ENCODE measurements at places on chromosomes 11 and 22.
A peak's percentile ranks its signal among the peaks of the same experiment; 100 is the strongest.

- no peak for DNase-seq
Observed at GRCh38 chr11:7604331-7604955, 68.9 kb downstream of the CYB5R2 start.

DNA sequence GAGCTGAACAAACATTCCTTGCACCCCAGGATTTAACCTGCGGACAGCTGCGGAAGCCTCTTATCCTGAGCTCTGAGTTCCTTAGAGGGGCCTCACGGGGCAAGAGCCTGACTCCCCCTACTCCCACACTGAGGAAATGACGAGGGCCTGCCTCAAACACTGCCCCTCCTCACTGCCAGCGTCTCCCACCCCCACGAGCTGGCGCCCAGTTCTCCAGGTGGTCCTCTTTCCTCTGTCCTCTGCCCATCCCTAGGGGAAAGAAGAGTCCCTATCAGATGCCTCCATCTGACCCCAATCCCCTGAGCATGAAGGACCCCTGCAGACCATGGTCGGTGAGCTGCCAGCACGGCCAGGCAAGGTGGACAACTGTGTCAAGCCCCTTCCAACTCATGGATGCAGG, 14.3 kb downstream of the CHST1 start:
- no peak for DNase-seq

DNA sequence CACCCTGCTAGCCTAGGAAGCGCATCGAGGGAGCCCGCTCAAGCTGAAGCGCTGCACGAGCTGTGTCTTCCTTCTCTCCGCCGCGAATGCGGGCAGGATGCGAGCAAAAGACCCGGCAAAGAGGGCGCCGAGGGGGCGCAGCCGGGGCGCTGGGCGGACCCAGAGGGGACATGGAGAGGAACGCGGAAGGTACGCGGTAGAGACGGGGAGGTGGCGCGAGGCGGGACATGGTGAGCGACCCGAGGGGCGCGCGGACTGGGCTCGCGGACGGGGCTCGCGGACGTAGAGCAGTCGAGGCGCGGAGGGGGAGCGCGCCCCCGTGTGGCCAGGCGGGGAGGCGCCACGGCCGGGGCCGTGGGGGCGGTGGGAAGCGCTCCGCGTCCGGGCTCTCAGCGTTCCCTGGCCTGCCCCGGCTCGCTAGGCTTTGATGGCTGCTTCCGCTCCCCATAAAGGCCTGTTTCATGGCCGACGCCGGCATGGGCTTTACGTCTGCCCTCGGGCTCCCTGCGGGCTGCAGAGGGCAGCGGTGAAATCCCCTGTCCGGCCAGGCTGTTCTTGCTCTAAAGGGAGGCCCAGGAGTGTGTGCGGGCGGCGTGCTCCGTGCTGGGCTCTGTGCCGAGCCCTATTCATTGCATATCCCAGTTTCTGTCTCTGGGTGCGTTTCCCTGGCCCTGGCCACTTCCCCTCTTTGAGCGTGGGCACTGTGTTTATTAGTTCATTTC, 31.2 kb upstream of the TRIM29 start:
- DNase-seq = peak; percentile 33

DNA sequence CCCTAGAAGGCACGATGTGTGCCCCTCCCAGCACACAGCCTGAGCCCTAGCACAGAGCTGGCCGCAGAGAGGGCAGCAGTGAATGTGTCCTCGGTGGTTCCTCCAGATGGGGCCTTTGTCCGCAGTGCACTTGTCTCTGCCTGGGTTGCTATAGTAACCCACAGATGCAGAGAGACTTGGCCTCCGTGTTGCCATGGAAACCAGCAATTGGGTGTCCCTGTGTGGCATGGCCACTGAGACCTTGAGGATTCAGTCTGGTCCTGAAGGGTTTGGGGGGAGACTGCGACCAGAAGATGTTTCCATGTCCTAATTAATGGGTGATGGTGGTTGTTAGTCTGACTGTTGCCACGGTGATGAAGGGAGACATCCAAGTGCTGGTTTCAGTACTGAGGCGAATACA, 42.6 kb upstream of the TUB start:
- DNase-seq = no peak

- no peak for DNase-seq
Observed at GRCh38 chr11:13680501-13681264, 12.2 kb downstream of the FAR1 start.

DNA sequence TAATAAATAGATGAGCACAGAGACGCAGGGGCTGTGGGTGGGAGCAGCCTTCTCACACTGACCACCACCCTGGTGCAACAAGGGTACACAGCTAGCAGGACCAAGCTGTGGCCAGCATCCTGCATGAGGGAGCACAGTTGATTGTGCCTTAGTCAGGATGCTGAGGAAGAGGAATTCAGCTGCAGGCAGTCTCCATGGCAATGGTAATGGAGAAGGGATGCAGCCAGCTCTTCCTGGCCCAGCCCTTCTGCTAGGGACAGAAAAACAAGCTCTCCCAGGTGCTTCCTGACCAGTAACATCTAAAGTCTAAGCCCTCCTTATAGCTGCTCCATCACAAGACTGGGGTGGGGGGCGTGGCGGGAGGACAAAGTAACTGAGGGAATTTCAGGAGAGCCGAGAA, 363.5 kb downstream of the BUD13 start:
- no peak for DNase-seq

DNA sequence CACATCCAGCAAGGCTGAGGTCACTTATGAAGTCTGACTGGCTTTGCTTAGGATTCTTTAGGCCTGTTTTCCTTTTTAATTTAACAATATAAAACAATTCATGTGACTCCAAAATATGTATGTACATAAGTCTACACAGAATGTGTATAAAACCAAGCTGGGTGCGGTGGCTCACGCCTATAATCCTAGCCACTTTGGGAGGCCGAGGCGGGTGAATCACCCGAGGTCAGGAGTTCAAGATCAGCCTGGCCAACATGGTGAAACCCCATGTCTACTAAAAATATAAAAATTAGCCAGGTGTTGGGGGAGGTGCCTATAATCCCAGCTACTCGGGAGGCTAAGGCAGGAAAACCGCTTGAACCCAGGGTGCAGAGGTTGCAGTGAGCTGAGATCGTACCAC, 83.1 kb downstream of the SHANK2 start:
- DNase-seq = no peak

DNA sequence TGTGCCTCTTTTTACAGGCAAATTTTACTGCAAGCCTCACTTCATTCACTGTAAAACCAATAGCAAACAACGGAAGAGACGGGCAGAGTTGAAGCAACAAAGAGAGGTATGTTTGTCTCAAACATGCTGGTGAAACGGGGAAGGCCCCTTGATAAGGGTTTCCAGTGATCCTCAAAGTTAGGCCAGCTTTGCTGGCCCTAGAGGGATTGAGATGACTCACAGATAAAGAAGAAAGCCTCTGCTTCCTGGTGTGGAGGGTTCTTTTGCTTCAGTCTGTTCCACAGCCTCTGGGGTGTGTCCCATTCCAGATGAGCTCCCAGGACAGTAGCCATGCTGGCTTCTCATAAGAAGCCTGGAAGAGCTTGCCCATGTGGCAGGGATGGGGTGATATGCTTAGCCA, 118.9 kb upstream of the PARVA start:
- no peak for DNase-seq

DNA sequence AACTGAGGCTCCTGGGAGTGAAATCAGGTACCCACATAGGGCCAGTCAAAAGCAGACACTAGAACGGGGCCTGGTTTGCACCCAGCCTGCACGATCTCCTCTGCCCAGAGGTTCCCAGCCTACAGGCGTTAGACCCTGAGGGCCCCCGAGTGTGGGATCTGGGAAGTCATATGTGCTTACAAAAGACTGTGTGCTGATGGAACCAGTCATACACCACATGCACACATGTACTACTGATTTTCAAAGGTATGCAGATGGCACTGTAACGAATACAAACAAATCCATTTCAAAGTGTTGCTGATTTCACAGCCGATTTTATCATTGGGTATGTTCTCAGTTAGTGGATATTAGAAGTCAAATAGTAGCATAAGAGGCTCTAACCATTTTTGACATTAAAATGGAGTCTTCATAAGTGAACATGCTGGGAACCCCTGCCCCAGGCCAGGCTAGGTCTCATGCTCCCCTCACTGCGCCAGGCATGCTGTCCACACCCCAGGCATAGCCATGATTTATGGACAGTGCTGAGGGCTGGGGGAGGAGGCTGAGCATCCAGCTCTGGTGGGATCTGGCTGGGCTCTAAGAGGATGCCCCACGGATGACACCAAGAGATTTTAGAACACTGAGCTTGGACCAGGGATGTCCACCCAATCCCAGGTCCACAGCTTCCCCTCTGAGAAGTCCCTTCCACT, 38.6 kb upstream of the LRRC32 start:
- DNase-seq = no peak

DNA sequence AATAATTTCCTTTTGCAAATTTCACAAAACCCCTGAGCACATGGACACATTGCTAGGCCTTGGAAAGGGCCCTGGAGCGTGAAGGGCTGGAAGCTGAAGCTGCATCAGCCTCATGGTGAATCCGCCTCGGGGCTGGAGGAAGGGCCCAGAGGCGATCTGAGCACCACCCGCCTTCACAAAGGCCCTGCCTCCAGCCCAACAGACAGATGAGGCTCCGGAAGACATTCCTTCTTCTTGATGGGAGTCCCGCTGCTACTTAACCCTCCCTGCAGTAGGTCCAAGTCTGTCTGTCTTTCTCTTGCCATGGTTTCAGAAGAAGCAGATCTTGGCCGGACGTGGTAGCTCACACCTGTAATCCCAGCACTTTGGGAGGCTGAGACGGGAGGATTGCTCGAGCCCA, 16.5 kb downstream of the ARRB1 start:
- DNase-seq = no peak

GRCh38 chr22:47841156-47841555, 1078.7 kb downstream of the TBC1D22A start:
- no peak for DNase-seq

- DNase-seq = no peak
Observed at GRCh38 chr11:95284057-95285052, 53.4 kb upstream of the SESN3 start.

GRCh38 chr11:39724404-39724803, 1735.0 kb downstream of the LRRC4C start:
- DNase-seq = no peak

DNA sequence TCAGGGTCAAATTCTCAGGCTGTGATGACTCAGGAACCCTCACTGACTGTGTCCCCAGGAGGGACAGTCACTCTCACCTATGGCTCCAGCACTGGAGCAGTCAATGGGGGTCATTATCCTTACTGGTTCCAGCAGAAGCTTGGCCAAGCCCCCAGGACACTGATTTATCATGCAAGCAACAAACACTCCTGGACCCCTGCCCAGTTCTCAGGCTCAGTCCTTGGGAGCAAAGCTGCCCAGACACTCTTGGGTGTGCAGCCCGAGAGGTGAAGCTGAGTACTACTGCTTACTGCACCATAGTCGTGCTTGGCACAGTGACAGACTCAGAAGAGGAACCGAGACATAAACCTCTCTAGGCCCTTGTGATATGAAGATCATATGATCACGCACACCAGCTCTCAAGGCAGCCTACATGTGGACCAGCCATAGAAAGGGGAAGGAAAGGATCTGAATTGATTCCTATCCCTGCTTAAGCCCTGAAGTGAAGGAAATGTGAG, 58.2 kb downstream of the ZNF280B start:
- no peak for DNase-seq

- DNase-seq = no peak
Observed at GRCh38 chr22:45508814-45509213, 6.1 kb downstream of the FBLN1 start.

- DNase-seq = no peak
Observed at GRCh38 chr22:48579043-48579927, 1248.4 kb downstream of the BRD1 start.

DNA sequence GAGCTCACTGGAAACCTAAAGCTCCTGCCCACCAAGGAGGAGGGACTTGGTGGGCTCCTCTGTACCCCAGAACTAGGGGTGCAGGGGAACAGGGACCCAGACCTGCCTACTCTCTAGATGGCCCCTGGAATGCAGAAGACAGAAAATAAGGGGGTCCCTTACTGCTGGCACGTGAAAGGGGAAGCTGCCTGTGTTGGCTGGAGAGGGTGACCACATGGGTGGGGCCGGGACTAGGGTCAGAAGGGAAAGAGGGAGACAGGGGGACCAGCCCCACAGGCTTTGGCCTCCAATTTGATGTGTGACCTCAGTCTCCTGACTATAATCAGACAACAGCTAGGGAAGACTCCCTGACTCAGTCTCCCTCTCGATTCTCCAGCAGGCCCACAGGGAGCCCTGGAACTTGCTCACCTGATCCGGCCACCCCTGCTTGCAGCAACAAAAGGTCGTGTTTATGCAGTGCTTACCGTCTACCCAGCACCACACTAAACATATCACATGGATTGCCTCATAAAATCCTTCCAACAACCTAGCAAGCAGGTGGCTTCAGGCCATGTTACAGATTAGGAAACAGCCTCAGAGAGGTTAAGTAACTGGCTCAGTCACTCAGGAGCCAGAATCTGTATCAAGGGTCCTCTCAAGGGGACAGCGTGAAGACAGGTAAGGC, 10.2 kb downstream of the ARAP1 start:
- no peak for DNase-seq

DNA sequence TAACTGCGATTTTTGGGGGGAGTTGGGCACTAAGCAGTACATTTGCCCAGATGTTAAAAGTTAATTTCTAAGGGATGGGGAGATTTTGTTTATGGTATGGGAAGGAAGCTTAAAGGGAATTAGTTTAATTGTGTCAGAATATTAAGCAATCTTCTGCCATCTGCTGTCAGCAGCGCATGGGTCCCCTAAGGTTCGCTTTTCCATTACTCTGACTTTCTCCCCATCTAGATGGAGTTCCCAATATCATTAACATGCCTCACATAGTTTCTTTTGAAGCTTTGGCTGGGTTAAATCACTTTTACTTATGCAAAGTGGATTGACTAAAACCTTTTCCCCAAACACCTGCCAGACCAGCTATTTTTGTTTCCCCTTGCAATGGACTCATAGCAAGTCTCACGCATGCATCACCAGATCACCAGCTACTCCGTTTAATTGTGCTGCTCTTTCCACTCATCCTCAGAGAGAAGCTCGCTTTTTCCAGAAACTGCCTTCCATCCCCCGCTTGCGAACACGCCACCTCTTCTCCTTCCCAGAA, 172.7 kb downstream of the FAT3 start:
- DNase-seq = no peak

GRCh38 chr11:128420951-128421350, 166.4 kb downstream of the ETS1 start:
- no peak for DNase-seq

- no peak for DNase-seq
Observed at GRCh38 chr22:42696331-42696967, 24.2 kb downstream of the A4GALT start.

DNA sequence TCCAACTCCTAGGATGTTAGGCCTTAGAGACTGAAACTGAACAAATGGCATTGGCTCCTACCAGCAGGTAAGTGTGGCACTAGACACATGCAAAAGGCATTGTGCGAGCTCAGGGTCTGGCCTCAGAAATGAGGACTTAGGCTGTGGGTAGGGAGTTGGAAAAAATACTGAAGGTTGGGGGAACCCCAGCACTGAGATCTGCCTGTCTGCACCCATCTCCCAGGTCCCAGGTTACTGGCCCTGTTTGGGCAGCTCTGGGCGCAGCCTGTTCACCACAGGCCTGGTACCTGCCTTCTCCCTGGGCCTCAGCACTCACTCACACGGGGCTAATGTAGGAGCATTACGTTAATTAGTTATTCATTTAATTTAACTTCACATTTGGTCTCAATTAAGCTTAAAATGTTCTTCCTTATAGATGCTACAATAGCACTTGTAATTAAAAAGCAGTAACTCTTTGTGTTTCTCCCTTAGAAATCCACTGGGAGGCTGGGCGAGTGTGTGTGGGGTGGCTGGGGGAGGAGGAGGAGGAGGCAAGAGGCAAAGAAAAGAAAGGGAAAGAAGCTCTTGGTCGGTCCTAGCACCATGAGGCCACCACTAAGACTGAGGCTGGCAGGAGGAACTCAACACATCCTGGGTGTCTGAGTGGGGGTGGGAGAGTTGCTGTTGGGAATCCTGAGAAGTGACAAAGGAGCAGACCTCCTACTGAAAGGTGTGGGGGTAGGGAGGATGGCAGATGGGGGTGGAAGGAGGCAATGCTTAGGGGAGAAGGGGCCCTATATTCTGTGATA, 19.4 kb downstream of the TMEM218 start:
- no peak for DNase-seq
